ENCODE measurements at places on chromosomes 12 and 14.

GRCh38 chr12:6626654-6627283 lies 9.0 kb downstream of the LPAR5 start:
- DNase-seq, result no peak

DNA sequence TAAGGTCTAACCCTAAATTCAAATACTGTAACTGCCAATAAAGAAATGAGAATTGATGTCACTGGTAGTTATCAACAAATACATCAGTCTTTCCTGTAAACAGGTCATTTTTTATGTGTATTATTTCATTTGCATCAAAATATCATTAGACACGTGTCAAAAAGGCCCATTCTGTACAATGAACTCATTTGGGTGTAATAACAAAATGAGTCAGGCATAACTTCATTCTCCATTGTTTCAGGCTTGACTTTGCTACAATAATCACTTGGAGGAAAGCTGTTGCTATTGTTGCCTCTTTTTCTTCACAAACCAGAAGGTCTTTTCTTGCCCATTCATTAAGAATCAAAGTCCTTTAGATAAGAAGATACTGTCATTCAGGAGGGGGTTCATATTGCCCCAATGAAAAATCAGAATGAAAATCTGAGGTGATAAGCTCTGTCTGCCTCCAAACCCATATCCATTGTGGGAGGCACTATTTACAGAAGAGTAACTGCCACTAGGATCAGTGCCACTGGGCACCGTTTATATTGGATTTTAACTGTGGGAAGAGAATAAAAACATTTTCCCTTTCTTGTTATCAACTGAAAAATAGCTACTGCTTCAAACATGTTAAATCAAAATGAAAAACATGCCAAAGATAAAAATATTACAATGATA lies 10.1 kb downstream of the ENTPD5 start:
- DNase-seq, result no peak

DNA sequence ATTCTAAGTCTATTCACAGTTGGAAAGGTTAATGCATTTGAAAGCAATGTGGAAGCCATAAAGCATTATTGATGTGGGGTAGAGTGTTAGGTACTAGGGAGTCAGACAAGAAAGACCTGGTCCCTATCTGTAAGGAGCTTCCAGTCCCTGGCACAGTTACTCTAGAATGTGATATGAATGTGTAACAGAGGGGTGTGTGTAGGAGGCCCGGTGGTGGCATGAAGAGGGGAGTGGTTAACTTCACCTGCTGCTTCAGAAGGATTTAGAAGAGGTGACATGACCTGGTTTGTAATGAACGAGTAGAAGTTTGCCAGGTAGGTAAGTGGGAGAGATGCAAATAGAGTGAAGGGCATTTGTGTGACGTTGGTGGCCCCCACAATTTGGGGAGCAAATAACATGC lies 15.1 kb upstream of the GALNT6 start:
- no peak for DNase-seq

- DNase-seq, result no peak
Measured at GRCh38 chr14:75295491-75296345, 17.1 kb downstream of the FOS start.

DNA sequence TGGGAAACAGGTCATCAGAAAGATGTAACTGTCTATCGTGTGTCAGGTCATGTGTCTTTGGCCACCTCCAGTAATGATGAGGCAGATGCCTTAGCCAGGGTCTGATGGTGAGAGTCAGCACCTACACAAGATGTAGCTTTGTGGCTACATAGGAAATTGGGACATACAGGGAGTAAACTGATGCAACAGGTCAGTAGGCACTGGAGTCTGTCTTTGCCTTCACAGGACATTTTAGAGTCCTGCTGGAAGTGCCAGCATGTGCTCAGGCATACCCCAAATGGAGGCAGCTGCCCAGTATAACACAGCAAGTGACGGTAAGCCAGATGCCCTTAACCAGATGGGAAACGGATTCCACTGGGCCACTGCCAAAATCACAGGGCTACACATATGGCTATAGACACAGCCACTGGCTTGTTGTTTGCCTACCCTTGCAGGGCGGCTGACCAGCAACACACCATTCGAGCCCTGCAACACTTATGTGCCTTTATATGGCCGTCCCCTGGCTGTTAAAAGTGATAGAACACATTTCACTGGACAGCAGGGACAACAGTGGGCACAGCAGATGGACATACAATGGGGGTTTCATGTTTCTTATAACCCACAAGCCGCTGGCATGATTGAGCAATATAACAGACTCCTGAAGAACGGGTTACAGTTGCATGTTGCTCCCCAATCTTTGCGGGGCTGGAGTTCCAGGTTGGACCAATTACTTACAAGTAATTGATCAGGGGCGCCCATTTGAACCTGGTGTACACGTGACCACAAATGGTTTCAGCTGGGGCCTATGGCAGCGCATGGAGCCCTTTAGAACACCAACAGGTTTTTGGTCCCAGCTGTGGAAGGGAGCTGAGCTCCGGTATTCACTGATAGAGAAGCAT lies 12.9 kb upstream of the RNASE12 start:
- no peak for DNase-seq

- DNase-seq, result no peak
Measured at GRCh38 chr12:28367993-28368392, 177.7 kb downstream of the CCDC91 start.

- DNase-seq, result no peak
Measured at GRCh38 chr12:47797441-47797840, 22.3 kb downstream of the HDAC7 start.

Measured in NCI-H2081 treated with DMSO at 0.1 percent for 48 hours (cell line).